ENCODE measurements at places on chromosomes 12 and 14.

- DNase-seq, result no peak
Measured at GRCh38 chr12:58554522-58555157, 365.7 kb downstream of the LRIG3 start.

DNA sequence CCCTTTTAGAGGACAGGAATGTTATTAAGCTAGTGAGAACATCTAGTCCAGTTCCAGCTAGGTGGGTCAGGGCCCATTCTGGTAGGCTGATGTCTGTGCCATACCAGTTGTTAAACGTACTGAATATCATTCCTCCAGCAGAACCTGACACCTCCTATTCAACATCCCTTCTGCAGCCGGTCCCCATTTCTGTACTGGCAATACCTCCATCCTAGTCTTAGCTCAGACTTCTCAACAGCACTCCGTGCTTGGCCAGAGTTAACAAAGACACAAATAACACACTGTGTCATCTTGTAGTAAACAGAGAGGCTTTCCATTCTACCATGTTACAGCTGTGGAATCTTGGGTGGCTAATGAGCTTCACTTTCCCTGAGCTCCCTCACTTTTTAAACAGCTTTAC is 94.3 kb upstream of the PDE3A start:
- no peak for DNase-seq

- no peak for DNase-seq
Measured at GRCh38 chr14:64643709-64644108, 60.5 kb upstream of the PLEKHG3 start.

GRCh38 chr14:102666635-102667034 is 74.2 kb downstream of the RCOR1 start:
- DNase-seq, result no peak

GRCh38 chr12:104306943-104307654 is 3.6 kb downstream of the EID3 start:
- DNase-seq, result no peak

DNA sequence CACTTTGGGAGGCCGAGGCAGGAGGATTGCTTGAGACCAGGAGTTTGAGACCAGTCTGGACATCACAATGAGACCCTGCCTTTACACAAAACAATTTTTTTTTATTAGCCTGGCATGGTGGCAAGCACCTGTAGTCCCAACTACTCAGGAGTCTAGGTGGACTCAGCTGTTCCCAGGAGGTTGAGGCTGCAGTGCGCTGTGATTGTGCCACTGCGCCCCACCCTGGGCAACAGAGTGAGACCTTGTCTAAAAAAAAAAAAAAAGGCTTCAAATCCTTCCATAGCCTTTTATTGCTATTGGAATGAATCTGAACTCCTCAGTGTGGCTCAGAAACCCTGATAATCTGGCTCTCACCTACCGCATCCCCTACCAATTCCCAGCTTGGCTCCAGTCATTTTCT is 26.1 kb downstream of the AK7 start:
- no peak for DNase-seq

- DNase-seq, result no peak
Measured at GRCh38 chr14:99671235-99672224, 12.6 kb upstream of the CYP46A1 start.

- peak; percentile 55 for DNase-seq
Measured at GRCh38 chr12:52007158-52007921, 594 bp downstream of the TAMALIN start.

- no peak for DNase-seq
Measured at GRCh38 chr12:115402443-115403180, 718.6 kb upstream of the TBX3 start.

GRCh38 chr14:23436327-23437132 is 1.1 kb upstream of the MYH7 start:
- DNase-seq, result no peak

GRCh38 chr14:32473464-32473855 is 144.4 kb downstream of the AKAP6 start:
- no peak for DNase-seq

- DNase-seq, result no peak
Measured at GRCh38 chr12:55043542-55043941, 23.8 kb downstream of the NEUROD4 start.

GRCh38 chr12:29543036-29543435 is 45.5 kb upstream of the OVCH1 start:
- no peak for DNase-seq

DNA sequence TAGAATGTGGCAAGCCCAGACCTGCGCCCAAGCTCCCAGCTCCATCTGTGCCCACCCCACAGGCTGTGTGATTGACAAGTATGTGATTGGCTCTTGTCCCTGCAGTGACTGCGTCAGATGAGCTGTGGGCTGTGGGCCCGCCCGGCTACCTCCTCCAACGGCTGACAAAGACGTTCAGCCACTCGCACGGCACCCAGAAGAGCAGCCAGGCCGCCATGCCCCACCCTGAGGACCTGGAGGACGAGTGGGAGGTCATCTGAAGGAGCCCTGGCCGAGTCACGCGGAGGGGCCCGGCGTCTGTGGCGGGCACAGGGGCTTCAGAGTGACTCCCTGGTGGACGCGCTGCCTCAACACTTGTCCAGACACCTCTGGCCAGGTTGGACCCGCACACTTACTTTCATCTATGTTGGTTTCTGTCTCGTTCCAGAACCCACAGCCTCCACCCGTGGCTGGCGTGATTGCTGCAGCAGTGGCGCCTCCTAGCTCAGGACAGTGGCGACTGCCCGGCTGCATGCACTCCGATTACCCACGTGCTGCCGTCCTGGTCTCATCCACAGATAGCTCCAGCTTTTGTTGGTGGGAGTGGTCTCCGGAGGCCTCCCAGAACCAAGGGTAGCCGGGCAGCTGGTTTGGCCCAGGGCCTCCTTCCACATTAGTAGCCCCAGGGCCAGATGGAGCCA is 11.4 kb downstream of the ANKRD9 start:
- DNase-seq, result no peak

GRCh38 chr12:22169376-22169775 is 123.4 kb downstream of the CMAS start:
- no peak for DNase-seq

DNA sequence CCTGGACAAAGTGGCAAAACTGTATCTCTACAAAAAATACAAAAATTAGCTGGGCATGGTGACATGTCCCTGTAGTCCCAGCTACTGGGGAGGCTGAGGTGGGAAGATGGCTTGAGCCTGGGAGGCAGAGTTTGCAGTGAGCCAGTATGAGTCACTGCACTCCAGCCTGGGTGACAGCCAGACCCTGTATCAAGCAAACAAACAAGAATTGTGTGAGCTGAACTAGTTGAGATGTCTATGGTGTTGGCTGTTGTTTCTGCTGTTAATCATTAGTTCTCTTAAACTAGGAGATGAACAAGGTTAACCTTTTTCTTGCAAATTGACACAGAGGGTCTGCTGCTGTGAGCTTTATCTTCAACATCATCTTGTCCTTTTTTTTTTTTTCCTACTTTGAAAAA is 23.6 kb downstream of the RASSF3 start:
- DNase-seq, result peak; percentile 26
